ENCODE measurements at places on chromosomes 16 and 17.
A peak's percentile ranks its signal among the peaks of the same experiment; 100 is the strongest.

GRCh38 chr17:74598346-74599022 is 6.4 kb upstream of the CD300LD start:
- DNase-seq: no peak

DNA sequence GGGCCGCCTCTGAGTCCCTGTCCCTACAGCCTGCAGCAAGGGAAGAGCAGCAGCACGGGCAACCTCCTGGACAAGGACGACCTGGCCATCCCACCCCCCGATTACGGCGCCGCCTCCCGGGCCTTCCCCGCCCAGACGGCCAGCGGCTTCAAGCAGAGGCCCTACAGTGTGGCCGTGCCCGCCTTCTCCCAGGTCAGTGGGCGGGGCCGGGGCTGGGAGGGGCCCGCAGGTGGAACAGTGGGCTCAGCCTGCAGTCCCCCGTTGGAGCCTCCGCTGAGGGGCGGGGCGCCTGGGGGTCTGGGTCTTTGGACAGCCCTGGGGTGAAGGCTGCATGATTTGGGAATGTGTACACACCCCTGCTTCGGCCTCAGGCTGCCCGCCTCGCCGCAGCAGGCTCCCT is 58.6 kb upstream of the PVALEF start:
- DNase-seq: no peak

- no peak for DNase-seq
Measured at GRCh38 chr16:36336-36984, 16.9 kb downstream of the POLR3K start.

DNA sequence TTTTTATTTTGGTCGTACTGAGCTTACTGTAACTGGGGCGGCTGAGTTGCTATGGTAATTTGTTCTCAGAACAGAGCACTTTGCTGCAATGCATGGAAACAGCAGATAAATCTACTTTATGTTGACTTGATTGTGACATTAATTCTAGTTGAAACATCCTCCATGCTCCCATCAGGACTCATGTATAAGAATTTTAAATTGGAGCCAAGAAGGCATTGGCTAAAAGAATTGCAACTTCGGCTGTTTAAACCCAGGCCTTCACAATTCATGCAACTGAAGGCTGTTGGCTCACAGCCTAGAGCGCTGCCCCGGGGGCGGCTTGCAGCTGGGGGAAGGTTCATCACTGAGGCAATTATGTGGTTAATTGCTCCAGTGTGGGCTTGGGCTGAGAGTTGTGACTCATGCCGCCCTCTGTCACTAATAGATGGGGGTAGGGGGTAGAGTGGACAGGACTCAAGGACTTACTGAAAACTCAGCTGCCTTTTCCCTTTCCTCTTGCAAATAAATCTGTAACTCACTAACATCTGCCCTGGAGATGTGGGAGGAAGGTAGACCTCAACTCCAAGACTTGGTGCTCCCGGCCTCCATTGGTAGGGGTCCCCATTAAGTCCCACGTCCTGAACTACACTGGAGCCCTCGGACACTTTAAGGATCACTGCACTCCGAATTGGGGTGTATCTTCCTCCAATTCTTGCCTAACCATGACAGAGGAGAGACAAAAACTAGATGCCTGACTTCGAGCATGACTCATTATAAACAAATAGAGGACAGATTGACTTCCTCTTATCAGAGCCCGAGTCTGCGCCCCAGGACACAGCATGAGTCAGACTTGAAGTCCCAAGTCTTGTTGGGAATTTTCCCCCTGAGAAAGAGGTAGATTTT is 37.5 kb downstream of the ERCC4 start:
- DNase-seq: peak; percentile 97

DNA sequence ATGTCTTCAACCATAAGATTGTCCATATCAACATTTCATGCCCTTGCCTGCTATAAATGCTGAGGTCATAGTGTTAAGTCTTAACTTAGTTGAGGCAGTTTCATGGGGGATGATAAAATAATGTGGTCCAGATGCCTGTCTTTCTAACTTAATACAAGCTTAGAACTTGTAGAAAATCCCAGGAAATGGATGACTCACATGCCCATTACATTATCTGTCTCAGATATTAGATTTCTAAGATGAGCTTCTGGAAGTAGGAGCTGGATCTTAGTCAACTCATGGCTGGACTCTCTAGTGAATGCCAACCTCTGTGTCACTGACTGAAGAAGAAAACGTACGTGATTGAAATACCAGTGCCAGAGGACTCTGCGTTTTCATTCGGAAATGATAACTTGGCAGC is 797.5 kb upstream of the EEF2KMT start:
- no peak for DNase-seq

DNA sequence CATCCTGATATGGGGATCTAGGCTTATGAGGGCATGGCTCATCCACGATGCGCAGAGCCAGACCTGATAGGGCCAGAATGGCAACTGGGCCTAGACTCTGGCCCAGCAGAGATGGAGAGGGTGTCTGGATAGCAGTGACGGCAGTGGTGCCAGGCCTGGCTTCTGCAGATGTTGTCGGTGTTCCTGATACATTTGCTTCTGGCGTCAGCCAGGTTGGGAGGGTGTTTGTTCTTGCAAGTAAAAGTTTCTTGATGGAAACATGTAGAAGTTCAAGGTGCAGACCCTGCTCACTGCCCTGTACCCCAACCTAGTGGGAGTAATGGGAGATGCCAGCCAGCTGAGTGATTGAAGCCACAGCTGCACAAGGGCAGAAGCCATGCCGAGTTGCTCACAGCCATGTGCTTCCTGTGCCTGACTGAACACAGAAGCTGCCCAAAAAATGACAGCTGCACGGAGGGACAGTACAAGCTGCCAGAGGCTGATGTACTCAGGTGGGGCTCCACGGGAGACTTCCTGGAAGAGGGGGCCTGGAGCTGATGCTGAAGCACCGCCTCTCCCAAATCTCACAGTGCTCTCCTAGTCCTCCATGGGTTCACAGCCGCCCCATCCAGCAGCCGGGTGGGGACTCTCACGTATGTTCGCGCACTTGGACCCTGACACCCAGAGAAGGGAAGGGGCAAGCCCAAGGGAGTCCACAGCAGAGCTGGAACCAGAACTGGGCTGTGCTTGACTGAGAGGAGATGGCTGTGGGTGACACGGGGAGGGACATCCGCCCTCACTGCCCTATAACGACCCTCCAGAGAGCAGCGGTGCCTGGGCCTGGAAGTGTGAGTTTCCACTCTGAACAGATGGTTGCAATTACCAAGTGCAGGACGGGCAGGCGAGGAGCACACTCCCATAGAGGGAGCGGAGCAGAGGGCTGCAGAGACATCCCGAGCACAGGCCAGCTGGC is 78.7 kb downstream of the N4BP1 start:
- no peak for DNase-seq

GRCh38 chr17:62910277-62910676 is 55.8 kb upstream of the TANC2 start:
- DNase-seq: no peak

GRCh38 chr16:20041924-20042596 is 31.6 kb downstream of the GPR139 start:
- DNase-seq: no peak

- DNase-seq: no peak
Measured at GRCh38 chr17:72778169-72779151, 314.0 kb downstream of the SLC39A11 start.

- no peak for DNase-seq
Measured at GRCh38 chr17:61657338-61657737, 66.3 kb upstream of the NACA2 start.

GRCh38 chr17:43905400-43905984 is 1.8 kb downstream of the MPP2 start:
- no peak for DNase-seq

- no peak for DNase-seq
Measured at GRCh38 chr17:73902416-73903181, 258.4 kb upstream of the SDK2 start.

GRCh38 chr17:55450232-55450825 is 28.7 kb upstream of the MMD start:
- DNase-seq: no peak

GRCh38 chr17:19372439-19372838 is 5.9 kb upstream of the MAPK7 start:
- no peak for DNase-seq

- DNase-seq: peak; percentile 45
Measured at GRCh38 chr16:72493716-72494415, 321.9 kb upstream of the PMFBP1 start.

GRCh38 chr16:52114379-52114778 is 432.6 kb downstream of the TOX3 start:
- no peak for DNase-seq

DNA sequence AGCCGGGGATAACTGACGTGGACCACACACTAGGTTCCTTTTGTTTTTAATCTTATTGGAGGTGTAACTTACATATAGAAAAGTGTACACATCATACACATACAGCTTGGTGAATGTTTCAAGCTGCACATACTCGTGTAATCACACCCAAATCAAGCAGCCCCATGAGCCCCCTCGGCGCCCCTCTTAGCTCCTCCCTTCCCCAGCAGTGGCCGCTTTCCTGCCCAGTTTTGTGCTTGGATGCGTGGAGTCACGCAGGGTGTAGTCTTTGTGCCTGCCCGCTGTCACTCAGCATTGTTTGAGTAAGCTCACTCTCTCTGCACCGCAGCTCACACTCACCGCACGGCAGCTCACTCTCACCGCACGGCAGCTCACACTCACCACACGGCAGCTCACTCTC is 151.7 kb upstream of the CHMP6 start:
- no peak for DNase-seq

DNA sequence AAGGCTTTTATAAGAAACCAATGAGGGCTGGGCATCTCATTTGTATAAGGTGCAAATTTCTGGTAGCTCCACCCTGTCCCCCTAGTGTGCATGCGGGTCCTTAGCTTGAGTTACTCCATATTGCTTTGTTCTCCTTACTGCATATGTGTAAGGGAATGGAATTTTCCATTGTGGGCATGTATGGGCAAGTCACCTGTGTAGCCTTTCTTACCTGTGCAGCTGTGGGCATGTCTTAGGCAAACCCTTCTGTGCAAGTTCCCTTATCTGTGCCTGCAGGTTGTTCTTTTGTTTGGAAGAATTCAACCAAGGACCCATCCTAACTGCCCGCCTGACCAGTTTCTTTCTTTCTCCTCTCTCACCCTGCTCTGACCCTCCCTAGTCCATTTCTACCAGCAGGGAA is 122.8 kb upstream of the HS3ST4 start:
- DNase-seq: no peak

All from amniotic epithelial cell (primary cell).